LNCaP clone FGC (cell line): ENCODE measurements at places on chromosomes 5 and 9.

DNA sequence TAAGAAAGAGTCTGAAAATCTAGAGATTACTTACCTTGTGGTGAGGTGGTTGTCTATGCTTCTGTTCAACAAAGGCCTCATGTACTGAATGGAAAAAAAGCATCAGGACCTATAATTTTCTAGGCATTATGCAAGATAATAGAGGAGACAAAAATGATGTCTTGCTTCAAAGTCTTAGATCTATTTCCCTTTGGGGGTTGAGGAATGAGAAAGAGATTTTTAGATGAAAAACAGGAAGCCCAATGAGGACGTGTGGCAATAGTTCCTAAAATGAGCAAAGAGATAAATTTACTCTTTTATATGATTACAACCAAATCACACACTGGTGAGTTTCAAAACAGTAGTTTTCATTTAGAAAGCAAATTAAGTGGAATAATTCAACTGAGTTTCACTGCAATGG, 99.5 kb downstream of the GHR start:
- no peak for DNase-seq

GRCh38 chr5:37738057-37738691, 101.7 kb downstream of the GDNF start:
- DNase-seq: peak; percentile 75

DNA sequence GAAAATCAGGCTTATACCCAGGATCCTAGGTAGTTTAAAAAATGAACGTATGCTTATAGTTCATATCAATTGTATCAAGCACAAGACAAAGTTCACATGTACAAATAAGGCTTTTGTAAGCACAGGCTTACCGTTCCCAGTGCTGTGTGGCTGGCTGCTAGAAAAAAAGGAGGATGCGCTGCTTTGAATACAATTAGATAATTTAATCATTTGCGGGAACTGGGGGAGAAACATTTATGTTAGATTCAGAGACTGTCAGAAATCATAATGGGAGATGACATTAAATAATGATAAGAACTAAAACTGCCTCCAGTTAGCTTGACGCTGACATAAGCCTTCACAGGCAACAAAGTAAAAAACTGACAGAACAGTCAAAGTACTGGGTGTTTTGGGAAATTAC, 93.2 kb downstream of the FNBP1 start:
- no peak for DNase-seq

GRCh38 chr9:124618476-124618875, 111.3 kb upstream of the NR5A1 start:
- DNase-seq: no peak

DNA sequence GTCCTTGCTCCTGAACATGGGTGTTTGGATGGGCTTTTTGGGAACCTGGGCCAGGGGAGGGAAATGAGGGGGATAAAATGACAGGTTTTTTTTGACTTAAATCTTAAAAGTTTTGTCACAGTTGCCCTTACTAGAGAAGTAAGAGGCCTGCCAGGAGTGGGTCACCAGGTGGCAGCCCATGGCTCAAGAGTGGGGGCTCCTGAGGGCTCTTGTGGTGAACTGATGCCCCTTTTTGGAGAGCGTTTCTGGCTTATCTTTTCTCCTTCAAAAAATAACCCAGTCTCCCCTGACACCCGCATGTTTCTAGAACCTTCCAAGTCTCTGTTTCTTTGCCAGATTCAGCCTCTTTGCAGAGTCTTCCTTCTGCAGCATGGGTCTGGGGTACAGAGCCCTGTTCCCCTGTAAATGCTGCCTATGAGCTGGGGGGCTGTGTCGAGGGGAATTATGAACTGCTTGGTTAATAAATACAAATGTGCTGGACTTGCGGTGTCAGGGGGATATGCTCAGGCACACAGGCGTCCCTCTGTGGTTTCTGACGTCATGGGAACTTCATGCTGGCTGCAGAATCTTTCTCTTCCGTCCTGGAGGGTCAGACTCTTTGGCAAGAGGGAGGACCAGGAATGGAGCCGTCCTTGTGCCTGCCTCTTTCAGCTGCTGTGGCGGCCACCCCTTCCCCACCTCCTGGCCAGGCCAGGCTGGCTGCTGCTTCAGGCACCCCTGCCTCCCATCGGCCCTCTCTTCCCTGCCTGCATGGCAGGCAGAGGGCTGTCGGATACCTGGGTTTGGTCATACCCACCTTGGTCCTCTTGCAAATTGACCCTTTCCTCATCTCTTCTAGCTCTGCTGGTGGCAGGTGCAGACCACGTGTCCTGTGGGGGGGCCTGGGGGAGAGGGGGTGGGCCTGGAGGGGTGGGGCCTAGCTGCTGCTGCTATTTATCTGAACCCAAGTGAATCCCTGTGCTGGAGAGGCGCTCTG, 30.1 kb downstream of the PTPA start:
- no peak for DNase-seq

- DNase-seq: no peak
Observed at GRCh38 chr9:36823466-36823865, 210.6 kb downstream of the PAX5 start.

- no peak for DNase-seq
Observed at GRCh38 chr5:150175076-150175475, 8.5 kb downstream of the CDX1 start.

DNA sequence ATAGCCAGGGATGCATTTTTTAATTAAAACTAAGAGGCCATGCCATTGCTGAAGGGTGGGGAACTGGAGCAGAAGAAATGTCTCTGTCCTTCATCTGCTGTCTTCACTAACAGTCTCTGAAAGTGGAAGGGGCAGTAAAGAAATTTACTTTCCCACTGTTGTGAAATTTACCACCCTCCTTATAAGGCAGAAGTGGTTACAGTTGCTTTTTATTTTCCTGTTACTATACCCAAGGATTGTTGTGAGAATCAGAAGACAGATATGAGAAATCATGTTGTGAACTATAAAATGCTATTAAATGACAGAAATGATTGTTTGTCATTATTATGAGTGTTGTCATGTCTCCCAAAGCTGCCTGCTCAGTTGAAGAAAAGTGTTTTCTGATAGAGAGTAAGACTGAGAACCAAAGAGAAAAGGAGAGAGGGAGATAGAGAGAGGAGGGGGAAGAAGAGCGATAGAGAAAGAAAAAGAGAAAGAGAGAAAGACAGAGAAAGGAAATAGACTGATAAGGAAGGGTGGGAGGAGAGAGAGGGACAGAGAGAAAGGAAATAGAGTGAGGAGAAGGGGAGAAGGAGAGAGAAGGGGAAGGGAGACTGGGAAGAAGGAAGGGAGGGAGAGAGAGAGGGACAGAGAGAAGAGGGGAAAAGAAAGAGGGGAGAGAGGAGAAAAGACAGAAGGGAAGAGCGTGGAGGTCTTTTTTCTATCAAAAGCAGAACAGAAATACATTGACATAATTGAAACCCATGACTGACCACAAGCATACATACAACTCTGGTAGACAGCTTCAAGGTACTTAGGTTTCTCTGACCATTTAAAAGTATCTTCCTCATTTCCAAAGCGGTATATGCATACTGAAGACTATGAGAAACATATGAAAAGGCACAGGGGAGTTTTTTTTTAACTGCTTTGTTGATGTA, 22.5 kb downstream of the SEC61B start:
- DNase-seq: no peak

DNA sequence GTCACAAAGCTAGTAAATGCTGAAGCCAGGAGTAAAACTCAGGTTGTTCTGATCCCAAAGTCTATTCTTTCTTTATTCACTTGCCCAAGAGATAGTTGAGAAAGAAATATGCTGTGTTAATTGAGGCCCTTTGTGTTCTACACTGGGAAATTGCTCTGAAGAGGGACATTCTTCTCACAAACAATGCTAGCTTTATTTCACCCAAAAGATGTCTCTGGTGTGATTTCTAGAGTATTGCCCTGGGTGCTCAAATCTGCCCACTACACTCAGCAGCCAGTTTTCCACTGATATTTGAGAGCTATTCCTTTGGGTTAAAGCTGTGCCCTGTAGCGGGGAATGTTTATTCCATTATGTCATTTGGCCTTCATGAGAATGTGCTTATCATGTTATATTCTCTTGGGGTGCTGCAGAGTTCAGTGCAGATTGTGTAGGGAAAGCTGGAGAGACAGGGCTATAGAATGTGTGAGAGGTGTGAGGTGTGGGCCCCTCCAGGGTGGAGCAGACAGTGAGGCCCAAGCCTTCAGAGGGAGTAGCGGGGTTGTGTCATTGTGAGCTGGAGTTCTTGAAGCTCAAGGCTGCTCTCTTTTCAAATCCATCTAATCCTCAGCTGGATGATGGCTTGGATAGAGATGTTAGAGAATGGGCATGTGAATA, 21.0 kb upstream of the C5orf63 start:
- DNase-seq: no peak

DNA sequence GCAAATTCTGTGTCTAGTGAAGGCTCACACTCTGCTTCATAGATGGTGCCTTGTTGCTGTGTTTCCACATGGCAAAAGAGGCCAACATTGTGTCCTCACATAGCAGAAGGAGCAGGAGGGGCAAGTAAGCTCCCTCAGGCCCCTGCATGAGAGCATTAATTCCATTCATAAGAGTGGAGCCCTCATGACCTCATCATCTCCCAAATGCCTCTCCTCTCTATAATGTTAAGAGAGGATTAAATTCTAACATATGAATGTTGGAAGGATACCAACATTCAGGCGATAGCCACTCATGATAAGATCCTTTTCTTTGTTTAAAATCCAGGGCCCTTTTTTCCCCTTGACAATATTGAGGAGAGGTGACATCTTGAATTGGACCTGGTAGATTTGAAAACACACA, 35.2 kb upstream of the PAM start:
- no peak for DNase-seq

DNA sequence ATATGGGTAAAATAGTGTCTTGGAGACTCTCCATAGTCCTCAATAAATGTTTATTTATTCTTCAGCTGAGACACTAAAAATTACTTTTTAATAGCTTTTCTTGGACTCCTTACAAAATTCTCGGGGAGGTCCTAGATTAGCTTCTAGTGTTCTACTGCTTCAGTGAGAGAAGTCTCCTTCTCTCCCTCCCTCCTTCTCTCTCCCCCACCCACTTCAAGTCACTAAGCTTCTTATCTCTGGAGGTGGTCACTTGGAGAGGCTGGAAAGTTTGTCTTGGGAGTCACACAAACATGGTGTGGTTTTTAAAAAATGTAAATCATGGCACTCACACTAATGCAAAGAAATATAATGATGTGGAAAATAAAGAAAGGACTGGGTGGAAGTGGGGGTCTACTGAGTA, 64.1 kb downstream of the SEMA6A start:
- DNase-seq: no peak

DNA sequence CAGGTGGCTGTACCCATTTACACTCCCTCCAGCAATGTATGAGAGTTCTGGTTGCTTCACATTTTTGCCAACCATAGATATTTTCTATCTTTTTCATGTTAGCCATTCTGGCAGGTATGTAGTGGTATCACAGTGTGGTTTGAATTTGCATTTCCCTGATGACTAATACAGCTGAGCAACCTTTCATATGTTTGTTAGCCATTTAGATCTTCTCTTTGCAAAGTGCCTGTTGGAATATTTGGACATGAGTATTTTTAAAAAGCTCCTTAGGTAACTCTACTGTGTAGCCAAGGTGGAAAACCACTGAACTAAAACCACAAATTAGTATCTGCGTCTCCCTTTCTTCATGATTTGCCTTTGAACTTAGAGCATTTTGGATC, 31.9 kb downstream of the IRF1 start:
- no peak for DNase-seq

DNA sequence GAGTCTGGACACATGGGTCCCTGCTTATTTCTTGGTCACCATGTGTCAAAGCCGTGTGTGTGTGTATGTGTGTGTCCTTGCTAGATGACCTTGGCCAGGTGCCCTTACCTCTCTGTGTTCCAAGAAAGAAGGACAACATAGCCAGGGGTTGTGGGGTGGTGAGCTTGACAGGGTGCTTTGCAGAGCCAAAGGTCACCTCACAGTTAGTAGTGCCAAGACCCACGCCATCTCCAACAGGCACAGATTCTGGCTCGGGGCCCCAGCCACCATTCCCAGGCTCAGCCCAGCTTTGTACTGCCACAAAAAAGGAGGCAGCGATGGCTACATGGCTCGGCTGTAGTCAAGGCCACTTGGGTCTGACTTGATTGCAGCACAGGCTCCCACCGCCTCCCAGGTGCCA, 39.5 kb downstream of the CXXC5 start:
- no peak for DNase-seq

DNA sequence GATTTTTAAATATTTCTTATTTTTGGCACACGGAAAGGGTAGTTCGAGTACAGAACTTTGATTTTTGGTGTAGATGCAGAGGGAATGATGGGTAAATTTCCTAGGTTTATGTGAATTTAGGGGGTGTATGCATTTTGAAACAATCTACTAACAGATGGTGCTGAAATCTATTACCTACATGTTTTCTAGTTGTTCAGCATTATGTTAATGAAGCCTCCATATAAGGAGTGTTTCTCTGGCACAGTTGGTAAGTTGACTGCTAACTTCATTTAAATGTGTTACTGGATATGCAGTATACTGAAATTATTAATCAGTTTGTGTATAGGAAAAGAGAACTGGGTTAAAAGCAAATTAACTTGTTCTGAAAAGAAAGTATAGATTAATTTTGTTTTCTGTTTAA, 17.5 kb downstream of the SUB1 start:
- no peak for DNase-seq

- no peak for DNase-seq
Observed at GRCh38 chr5:168683247-168683926, 104.2 kb upstream of the PANK3 start.

GRCh38 chr5:126482591-126482990, 59.4 kb downstream of the GRAMD2B start:
- DNase-seq: no peak

DNA sequence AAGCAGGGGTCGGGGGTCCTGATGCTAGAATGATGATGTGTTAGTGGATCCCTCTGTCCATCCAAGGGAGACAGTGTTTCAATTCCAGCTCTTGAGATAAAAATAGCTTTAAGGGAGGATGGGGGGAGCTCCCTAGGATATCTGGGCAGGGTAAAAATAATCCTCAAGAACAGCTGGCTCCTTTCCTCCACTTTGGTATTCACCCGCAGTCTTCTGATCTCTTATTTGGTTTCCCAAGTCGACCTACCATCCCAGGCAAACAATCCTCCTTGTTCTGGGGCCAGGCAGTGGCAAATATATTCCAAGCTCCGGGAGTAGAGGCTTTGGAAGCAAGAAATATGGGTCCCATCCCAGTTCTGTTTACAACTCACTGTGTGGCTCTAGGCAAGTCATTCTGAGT, 14.5 kb upstream of the COL27A1 start:
- DNase-seq: no peak

GRCh38 chr5:95045181-95045965, 239.5 kb downstream of the MCTP1 start:
- DNase-seq: no peak

- no peak for DNase-seq
Observed at GRCh38 chr9:14909601-14909960, 647 bp downstream of the FREM1 start.

DNA sequence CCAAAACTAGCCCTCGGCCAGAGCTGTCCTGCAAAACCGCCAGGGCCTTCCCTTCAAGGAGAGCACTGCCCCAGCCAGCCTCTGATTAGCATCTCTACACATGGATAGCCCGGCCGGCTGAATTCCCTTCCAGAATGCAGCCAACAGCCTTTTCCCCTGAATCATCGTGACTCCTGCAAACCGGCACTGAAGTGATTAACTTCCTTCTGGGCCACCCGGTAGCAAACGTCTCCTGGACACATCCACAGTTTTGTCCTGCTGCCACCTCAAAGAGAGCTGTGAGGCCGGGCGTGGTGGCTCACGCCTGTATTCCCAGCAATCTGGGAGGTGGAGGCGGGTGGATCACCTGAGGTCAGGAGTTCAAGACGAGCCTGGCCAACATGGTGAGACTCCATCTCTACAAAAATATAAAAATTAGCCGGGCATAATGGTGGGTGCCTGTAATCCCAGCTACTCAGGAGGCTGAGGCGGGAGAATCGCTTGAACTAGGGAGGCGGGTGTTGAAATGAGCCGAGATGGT, 21.1 kb upstream of the EEIG1 start:
- DNase-seq: no peak
